Stomach (tissue), 19 donors: ENCODE measurements at places on chromosomes 13 and 19. TPM values are rescaled to one million over a fixed set of nuclear protein-coding genes. Genes with fewer than 3 reads are reported as not detected.

GRCh38 chr13:20980430-20980829 lies 77.9 kb upstream of the XPO4 start:
- DNase-seq = no peak

DNA sequence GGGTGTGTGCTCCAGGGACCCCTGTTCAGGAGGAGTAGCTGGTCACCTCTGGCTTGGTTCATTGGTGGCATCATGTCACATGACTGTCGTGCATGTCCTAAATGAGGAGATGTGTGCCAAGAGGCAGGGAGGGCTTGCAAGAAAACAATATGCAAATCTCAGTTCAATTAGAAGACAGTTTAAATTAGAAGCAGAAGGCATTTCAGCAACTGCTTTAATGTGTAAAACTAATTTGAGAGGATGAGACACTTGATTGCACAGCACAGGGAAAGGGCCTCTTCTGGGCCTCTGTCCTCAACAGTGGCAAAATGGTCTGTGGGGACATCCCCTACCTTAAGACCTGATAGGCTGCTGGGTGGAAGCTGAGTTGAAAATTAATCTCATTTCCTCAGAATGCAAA lies 54.6 kb downstream of the SPATA13 start:
- no peak for DNase-seq

DNA sequence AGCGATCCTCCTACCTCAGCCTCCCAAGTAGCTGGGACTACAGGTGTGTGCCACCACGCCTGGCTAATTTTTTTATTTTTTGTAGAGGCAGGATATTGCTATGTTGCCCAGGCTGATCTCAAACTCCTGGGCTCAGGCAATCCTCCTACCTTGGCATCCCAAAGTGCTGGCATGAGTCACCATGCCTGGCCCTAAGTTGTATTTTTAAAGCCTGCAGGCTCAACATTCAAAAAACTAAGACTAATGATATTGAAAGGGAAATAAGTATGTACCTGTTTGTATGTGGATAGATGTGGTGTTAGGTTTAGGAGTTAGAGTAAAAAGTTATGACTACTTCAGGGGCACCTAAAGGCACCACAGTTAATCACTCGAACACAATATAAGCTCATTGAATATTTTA lies 5.4 kb upstream of the IPO5 start:
- DNase-seq = no peak

ZNF154 gene
- 0.61 TPM for polyA plus RNA-seq
